ENCODE measurements at places on chromosomes 12 and 14.
A peak's percentile ranks its signal among the peaks of the same experiment; 100 is the strongest.

DNA sequence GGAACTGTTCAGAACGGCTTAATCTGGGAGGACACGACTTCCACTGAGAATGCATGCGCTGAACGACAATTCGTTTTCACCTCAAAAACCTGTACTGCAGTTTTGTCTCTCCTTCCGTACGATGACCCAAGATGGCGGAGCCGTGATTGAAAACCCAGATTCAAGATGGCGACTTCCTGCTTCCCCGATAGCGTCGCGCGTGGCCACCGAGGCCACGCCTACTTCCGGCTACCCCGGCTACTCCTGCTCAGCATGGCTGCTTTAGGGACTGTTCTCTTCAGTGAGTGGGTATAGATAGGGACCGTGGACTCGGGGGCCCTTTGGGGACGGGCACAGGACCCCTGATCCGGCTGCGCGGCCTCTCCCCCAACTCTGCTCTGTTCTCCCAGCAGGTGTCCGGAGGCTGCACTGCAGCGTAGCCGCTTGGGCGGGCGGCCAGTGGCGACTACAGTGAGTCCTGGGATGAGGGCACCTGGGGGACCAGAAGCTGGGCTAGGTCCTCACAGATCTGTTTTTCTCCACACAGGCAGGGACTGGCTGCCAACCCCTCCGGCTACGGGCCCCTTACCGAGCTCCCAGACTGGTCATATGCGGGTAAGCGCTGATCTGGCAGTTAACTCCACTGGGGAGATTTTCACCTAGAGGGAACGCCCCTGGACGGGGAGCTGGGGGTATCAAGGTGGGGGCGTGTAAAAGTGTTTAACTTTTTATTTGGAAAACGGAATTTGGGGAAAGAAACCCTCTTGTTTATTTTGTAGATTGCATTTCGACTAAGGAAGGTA lies at the start of gene MRPL52:
Gene MRPL52 (plus strand): TSS at position 227 of the 782 bp plus-strand sequence. CDS start 26 bp downstream, at position 253.
- peak; percentile 69 for DNase-seq

DNA sequence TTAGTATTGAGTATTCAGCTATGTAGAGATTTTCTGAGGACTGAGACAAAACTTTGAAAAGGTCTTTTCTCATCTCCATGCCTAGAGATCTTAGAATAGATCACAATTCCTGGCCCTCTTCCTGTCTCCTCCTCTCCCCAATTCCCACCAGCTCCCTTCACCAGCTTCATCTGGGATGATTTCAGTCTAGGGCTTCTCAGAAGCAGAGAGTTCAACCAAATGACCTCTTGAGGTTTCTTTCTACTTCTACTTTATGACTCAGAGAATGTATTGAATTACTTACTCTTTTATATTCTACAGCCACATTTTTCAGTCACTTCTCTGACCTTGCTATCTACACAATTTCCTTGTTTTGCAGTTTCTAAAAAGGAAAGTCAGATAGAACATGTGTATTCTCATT lies 19.4 kb upstream of the SNX6 start:
- no peak for DNase-seq

- DNase-seq = no peak
Observed at GRCh38 chr12:94929780-94930179, 73.7 kb downstream of the NDUFA12 start.

DNA sequence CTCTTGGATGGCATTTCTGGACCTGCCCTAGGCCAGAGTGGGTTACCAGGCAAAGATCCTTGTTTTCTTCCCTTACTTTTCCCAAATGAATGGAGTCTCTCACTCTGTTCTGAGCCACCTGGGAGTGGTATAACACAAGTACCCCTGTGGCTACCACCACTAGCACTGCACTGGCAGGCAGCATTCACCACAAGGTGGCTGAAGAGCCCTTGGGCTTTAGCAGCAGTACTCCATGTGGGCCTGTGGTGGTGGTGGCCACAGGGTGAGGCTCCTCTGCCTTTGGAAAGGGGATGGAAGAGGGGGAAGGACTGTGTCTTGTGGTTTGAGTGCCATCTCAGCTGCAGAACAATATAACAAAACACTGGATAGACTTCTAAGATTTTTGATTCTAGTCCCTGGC lies 38.1 kb upstream of the LMNTD1 start:
- DNase-seq = no peak

DNA sequence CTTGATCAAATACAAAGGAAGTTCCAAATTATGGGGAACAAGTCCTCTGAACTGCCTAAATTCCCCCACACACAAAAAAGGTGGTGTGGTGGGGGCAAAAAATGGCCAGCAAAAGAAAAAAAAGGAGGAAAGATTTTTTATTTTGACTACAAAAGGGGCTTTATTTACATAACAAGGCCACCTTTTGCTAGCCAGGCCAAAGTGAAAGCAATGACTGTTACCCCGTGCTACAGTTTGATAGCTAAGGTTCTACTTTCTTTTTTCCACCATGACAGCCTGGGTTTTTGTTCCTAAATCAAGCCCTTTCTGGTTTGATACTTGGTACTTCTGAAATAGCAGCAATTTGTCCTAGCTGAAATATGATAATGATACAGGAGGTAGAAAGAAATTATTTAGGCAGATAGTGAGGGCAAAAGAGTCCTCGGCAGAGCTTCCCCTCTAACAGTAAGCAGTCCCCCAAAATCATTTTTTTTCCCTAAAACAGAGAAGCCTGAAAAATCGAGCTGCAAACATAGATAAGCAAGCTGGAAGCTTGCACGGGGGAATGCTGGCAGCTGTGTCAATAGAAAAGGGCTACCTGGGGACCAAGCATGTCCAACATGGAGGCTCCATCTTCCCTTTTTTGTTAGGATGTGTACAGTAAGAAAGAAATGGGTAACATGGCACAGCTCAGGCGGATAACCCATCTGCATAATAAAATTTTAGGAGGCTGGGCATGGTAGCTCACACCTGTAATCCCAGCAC lies 8.9 kb upstream of the B4GALNT1 start:
- DNase-seq = no peak

- no peak for DNase-seq
Observed at GRCh38 chr14:89771251-89771650, 183.3 kb downstream of the EFCAB11 start.

DNA sequence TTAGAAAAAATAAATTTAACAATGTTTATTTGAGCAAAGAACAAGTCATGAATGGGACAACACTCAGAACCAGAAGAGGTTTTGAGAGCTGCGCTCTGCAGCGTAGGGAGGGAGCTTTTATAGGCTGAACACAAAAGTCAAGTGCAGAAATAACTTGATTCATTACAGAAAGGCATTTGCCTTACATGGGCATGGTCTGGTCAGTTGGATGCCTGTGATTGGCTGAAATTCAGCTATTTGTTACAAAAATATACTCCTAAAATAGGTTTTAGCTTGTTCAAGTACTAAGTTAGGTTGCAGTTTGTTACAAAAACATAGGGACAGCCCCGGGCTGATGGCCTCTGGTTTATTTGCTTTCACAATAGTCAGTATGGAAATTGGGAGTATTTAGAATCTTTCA lies 118.0 kb downstream of the NUAK1 start:
- no peak for DNase-seq

GRCh38 chr12:52027085-52027843 lies 20.5 kb downstream of the TAMALIN start:
- DNase-seq = no peak

GRCh38 chr12:67025543-67026114 lies 243.5 kb upstream of the CAND1 start:
- no peak for DNase-seq

DNA sequence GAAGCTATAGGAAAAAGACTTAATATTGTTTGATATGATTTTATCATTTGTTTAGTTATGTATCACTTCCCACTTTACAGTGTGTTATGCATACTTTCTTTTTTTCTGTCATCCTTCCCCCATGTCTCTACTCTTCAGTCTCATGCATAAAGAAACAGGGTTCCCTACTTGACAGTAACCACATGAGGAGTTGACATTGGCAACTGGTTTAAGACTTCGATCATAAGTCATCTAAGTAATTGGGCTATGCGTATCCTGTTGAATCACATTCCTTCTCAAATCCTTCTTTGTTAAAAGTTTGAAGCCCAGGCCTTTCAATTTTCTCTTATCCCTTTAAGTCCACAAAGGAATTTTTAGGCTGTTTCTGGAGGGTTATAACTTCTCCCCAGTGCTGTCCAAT lies 358.7 kb downstream of the RAD51B start:
- no peak for DNase-seq

DNA sequence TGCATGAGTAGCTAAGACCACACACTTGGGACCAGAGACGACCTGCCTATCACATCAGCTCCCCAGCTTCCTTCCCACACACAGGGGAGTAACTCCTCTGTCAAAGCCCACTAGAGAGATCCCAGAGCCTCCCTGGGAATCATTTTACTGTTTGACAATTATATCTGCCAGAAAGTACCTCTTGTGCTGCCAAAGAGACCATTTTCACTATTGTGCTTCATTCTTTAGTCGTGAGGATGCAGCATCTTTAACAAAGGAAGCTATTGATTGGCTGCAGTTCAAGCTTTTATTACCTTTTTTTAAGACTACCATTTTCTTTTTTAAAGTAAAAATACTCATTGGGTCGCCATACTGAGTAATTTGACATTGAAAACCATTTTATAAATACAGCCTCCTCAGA lies 194.5 kb upstream of the RGS6 start:
- DNase-seq = peak; percentile 30

DNA sequence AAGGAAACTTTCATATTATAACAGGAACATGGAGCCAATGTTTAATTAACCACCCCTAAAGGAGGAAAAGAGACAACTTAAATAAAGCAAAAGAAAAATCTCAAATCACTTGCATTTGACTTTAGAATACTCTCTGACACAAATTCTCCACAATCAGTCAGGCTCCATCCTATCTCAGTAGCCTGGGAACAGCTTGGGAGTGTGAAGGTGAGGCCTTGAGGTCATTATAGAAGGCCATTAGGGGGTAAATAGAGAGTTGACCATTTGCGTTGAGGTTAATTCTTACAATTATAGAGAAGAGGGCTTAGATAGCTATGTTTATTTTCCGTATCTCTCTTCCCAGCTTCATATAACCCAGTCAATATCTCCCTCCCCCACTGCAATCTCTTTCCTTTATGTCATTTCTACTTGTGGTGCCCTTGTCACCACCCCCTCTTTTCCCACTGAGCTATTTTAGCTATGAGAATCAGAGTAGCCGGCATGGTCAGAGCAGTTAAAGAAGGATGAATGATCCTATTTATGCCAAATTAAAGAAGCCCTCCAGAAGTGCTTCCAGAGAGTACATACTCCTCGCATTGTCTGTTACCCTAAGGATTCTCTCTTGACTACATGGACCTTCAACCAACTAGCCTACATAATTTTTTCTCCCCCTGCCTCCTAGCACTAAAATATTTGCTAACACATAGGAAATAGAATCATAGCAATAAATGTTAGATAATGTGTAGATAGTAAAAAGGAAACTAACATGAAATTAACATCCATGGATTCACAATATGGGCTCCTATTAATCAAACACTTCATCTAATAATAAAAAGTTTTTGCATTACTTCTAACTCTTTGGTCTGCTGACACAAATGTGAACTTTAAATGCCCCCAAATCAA lies 135.2 kb upstream of the KRR1 start:
- DNase-seq = no peak

DNA sequence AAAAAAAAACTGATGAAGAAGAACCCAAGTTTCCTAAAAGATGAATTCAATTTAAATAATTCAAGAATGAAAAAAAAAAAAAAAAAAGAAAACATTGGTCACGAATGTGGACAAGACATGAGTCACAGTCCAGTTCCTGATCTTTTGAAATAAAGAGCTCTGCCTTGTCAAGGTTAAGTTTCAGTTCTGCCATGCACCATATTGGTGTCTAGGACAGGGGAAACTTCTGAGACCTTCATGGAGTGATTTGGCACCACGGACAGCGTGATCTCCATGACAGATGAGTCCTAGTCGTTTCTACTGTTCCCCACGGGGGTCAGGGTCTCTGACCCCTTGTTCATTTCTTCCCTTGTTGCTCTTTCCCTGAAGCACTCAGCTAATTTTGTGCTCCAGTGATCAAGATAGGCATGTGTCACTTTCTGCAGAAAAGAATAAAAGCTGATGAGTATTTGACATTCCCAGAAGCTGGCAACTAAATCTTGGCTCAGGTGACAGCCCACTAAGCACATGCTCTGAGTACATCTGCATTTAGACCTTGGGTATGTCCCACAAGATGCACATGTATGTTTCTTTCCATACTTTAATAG lies 1159.7 kb downstream of the BCL11B start:
- no peak for DNase-seq

GRCh38 chr14:69358233-69358963 lies 39.7 kb downstream of the ERH start:
- DNase-seq = no peak

DNA sequence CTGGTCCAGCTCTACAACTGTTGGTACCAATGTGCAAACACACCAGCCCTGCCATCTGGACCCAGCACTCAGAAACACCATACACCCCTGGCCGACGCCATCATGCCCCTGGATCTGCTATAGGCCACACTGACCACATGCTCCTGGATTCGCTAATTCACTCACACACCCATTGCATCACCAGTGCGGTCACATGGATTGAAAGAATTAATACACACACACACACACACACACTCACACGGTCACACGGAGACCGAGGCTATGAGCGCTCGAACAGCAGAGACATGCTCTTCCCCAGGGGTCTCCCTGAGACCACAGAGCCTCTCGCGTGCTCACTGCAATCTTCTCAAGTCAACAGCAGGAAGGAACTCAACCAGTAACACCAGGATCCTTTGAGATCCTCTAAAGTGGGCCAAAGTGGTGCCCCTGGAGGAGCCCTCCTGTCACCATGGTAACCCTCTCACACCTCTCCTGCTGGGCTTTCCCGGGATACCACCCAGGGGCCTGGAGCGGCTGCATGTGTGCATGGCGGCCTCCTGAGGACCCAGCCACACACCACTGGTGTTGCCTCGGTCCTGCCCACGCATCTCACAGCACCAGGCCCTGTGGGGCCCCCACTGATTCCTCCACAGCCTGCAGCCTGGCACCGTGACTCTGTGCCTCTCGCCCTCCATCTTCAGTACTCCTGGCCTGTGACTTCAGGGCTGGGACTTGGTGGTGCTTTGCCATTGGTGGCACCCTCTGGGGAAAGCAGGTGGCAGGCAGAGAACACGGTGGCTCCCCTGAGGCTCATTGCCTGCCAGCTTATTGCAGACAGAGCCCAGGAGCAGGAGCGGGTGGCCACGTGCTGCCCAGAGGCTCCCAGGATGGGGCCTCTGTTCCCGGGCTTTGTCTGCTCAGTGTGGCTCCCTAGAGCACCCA lies 15.1 kb downstream of the LRTM2 start:
- no peak for DNase-seq

Measured in NCI-H187 treated with DMSO at 0.1 percent for 48 hours (cell line).